Esophagus squamous epithelium (tissue), 5 donors: ENCODE measurements at places on chromosomes 5 and 9. TPM values are rescaled to one million over a fixed set of nuclear protein-coding genes. Genes with fewer than 3 reads are reported as not detected.

The DAB2IP gene
- 28.3 TPM for total RNA-seq

The TUSC1 gene
- 7.8 TPM for total RNA-seq

The PAIP1 gene
- total RNA-seq = 27.7 TPM

DNA sequence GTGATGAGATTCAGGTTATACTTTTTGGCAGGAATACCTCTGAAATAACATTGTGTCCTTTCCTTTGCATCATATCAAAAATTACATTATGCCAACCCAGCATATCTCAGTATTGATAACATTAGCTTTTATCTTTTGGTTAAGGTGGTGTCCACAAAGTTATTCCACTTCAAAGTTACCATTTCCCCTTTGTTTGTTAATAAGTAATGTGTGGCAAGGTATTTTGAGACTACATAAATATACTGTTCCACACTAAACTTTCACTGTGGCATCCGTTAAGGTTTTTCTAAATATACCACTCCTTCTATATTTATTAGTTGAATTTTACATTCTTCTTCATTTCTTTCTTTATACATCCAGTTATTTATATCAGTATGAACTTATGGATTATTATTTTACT lies 14.1 kb upstream of the ARHGEF37 start:
- DNase-seq = no peak

GRCh38 chr9:121816449-121816817 lies 165.0 kb downstream of the DAB2IP start:
- no peak for DNase-seq

- DNase-seq = no peak
Measured at GRCh38 chr5:134918861-134919260, 13.9 kb downstream of the PCBD2 start.

GRCh38 chr9:130296783-130297055 lies 31.2 kb downstream of the HMCN2 start:
- DNase-seq = no peak
